ENCODE measurements at places on chromosomes 2 and 18.

DNA sequence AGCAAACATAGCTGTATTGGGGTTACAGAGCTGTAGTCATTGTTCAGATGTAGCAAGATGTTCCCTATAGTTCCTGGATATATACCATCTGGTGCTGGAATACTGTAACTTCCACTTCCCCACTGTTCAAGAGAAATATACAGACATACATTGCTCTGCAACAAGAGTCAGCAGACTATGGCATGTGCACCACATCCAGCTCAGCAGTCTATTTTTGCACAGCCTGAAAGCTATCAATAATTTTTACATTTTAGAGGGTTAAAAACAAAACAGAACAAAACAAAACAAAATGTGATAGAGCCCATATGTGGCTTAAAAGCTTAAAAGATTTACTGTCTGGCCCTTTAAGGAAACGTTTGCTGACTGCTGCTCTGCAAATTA lies 31.8 kb upstream of the VIT start:
- DNase-seq = no peak

DNA sequence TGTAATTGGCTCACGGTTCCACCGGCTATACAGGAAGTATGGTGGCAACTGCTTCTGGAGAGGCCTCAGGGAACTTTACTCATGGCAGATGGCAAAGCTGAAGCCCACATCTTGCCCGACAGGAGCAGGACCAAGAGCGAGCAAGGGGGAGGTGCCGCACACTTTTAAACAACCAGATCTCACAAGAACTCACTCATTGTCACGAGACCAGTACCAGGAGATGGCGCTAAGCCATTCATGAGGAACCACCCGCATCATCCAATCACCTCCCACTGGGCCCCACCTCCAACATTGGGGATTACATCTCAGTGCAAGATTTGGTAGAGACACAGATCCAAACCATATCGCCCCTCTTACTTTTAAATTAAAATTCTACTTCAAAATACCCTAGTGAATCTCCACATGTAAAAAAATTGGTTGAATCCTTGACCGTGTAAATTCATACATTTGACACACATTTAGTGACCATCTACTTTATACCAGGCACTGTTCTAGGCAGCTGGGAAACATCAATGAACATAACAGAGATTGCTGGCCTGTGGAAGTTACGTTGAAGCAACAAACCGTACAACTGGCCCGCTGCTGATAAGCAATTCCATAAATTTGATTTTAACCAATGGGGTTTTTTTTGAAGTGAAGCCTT lies 87.6 kb downstream of the ALPK2 start:
- no peak for DNase-seq

DNA sequence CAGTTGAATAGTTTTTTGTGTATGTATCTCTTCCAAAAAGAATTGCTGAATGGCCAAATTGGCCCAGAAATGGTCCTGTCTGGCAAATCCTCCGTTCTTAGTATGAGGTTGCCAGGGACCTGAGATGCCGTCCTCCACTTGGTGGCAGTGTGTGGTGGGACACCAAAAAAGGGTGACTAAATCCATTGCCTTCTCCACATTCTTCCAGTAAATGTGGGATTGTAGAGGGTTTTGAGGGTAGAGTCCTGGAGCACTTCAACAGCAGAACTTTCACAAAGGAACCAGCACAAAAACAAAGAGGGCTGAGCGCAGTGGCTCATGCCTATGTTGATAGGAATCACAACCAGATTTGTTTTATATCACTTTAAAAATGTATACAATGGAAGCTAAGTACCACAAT lies 199.9 kb downstream of the BCL2 start:
- no peak for DNase-seq

GRCh38 chr2:191376981-191377629 lies 131.9 kb downstream of the MYO1B start:
- peak; percentile 58 for DNase-seq

DNA sequence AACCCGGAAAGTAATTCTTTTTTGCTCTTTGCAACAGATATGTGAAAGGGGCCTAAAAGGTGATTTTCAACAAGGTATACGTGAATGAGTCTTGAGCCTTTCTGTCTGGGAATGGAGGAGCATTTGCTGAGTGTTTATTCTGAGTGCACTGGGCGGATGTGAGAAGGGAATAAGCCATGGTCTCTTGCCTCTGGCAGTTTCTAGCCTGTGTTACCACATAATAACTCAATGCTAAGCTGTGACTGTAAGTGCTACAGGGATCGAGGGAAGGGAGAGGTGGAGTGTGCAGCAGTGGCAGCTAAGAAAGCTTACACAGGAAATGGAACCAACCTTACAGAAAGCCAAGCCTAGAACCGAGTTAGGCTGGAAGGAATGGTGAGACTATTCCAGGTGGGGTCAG lies 444.3 kb downstream of the SLC4A3 start:
- no peak for DNase-seq

- no peak for DNase-seq
Measured at GRCh38 chr2:237218756-237219155, 133.1 kb downstream of the COPS8 start.

All from dorsolateral prefrontal cortex (tissue), 122 donors.